ENCODE measurements at places on chromosomes 1 and 21.

- no peak for DNase-seq
These were observed 95.1 kb upstream of the OLIG2 start for GRCh38 chr21:32930673-32931072.

GRCh38 chr1:21550097-21550496 is 40.9 kb downstream of the ALPL start:
- DNase-seq, result no peak

DNA sequence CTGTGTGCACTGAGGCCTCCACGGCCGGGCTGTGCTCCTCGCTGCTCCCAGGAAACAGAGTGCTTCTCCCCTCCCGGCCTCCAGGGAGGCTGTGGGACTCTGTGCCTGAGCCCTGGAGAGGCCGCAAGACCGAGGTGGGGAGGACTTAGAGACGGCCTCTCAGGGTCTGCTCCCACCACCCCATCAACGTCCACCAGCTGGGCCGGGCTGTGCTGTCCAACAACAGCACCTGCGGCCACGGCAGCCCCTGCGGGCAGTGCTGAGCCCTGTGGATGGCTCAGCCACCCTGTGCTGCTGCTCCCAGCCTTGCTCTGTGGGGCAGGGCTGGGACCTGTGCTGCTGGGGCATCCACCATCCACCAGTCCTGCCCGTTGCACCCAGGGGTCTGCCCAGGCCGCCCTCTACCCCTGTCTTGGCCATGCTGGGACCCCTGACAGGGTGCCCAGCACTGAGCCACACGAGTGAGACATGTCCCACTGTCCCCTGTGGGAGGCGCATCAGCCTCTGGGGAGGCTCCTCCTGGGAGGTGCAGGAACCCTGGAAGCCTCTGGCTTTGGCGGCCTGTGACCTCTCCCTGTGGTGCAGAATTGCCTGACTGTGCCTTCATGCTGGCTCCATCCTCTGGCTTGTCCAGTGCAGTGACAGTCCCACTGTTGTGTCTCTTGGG is 31.2 kb upstream of the LRRC3 start:
- peak; percentile 20 for DNase-seq

GRCh38 chr21:29155118-29155932 is 24.9 kb downstream of the MAP3K7CL start:
- peak; percentile 52 for DNase-seq

GRCh38 chr1:232998138-232998537 is 47.7 kb downstream of the NTPCR start:
- no peak for DNase-seq

DNA sequence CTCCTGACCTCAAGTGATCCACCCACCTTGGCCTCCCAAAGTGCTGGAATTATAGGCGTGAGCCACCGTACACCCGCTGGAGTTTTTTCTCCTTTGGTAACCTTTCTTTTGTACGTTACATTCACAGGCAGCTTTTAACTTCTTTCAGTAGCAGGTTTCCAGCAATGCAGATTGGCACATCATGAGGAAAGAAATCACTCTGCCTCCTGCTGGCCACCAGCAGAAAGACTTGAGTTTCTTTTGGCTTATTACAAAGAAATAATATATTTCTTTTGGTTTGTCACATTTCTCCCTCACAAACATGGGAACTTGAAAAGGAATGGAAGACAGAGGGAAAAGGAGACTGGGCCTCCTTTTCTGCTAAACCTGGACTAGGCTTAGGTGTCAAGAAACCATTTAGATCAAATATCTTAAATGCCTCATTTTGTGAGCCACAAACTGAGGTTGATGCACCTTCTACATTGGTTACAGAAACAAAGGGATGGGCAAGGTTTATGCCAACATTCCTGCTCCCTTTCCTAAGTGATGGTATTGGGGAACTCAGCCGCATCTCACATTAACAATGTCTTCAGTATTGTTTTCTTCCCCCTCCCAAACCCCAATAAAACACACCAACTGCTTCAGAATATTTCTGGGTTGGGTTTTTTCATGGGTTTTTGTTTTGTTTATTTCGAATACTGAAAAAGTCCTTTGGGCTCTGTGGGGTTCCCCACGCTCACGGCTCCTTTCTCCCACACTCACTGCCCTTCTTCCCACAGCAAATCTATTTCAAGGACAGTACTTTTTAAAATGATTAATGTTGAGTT is 7.7 kb downstream of the ENSA start:
- DNase-seq, result no peak

GRCh38 chr1:9494936-9495758 is 44.1 kb upstream of the SLC25A33 start:
- DNase-seq, result no peak

DNA sequence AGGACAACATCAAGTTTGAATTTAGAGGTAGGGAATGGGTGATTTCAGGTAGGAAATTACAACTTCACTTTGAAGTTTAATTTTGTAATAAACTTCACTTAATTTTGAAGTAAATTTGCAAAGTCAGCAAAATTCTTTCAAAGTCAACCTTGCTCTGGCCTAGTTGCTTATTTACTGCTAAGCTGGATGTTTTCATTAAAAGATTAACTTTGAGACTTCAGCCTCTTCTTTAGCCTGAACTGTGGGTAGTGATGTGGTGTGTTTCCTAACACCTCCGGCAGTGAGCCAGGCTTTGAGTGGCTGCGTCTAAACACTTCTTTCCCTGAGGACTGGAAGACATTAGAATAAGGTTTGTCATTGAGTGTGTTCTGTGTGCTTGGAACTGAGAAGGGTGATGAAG is at the start of gene HAO2:
HAO2 (plus strand) TSS at position 232 of the 400 bp plus-strand sequence. CDS start 12,301 bp downstream, outside the sequence.
- no peak for DNase-seq
